NCI-H2171 (cell line): ENCODE measurements at places on chromosomes 13 and 19.

DNA sequence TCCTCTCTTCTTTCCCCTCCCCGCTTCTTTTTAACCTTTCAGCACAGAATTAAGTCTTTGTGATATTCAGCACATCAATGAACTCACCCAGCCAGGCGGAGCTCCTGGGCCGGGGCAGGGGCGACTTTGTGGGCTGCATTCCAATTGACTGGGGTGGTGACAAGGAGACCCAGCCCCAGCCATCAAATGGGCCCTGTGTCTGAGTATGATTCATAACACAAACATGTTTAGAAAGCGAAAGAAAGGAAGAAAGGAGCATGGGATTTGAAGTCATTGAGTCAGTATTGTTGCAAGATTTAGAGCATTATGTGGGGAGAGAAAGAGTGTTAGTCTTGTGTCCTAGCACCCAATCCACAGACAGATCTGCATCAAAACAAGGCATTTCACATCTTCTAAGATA lies 185.3 kb downstream of the LHFPL6 start:
- no peak for DNase-seq

- DNase-seq = no peak
Observed at GRCh38 chr19:35796645-35797542, 15.8 kb downstream of the PRODH2 start.

- DNase-seq = no peak
Observed at GRCh38 chr19:5665781-5666513, 14.4 kb downstream of the MICOS13 start.

- no peak for DNase-seq
Observed at GRCh38 chr19:604355-604754, 14.7 kb downstream of the HCN2 start.

DNA sequence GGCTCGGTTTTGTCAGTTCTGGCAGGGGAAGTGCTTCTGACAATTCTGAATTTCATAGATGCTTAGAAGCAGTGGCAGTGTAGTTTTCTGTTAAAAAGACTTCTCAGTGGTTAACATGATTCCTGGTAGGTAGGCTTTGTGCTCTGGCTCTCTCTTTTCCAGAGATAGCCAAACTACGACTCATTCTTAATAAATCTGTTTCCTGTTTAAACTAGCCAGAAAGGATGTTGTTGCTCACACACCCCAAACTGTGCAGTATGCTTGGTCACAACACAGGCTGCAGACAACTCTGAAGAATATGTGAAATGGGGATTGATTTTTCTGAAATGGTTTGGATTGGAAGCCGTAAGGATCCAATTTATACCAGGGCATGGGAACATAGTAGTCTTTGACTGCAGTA lies 711.5 kb downstream of the PCDH17 start:
- DNase-seq = no peak

- DNase-seq = peak; percentile 71
Observed at GRCh38 chr19:5479958-5480357, 24.7 kb downstream of the ZNRF4 start.

- DNase-seq = no peak
Observed at GRCh38 chr13:39266426-39266825, 228.2 kb downstream of the NHLRC3 start.

DNA sequence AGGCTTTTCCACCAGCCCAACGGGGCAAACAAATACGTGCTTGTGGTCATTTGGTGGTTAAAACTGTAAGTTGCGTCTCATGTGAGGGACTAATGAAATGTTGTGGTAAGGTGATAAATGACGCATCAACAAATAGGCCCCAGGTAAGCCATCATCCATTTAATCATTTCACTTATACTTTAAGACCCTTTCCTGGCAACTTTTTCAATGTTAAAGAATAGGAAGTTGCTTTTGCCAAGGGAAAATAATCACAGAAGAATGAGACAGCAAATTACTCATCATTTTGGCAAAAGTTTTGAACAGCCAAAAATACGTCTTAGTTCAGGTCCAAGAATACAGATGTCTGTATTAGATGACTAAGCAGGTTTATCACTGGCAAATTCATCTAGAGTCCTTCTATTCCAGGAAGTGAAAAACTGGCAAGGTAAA lies 660.4 kb downstream of the SLITRK1 start:
- DNase-seq = no peak

GRCh38 chr19:6048793-6049405 lies 61.4 kb downstream of the RFX2 start:
- DNase-seq = peak; percentile 75

- no peak for DNase-seq
Observed at GRCh38 chr19:46368116-46368515, 21.2 kb downstream of the PPP5C start.

GRCh38 chr13:112246731-112247470 lies 129.3 kb upstream of the SPACA7 start:
- no peak for DNase-seq

DNA sequence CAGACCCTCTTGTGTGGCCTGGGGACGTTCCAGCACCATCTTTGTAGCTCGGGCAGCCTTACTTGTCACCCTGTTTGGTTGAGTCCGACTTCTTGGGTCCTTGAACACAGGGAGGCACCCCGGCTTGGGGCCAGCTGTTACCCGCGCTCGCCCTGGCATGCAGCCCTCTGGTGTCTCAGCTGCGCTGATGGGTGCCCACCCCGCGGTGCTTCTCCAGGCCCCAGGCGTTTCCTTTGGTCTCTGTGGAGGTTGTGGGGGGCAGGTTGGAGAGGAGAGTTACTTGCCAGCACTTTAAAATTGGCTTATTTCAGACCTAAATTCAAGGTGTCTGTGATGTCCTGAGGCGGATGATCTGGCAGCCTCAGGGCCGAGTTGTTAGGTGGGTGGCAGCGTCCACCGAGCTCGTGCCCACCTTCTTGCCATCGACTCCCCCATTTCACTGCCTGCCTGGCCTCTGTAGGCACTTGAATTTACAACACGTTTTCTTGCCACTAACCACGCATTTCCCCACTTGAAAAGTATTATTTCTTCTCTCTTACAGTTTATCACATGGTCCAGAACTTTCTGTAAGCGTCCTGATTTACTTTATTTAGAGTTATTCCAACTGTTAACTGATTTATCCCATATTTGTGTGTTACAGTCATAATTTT lies 16.9 kb downstream of the UBAC2 start:
- no peak for DNase-seq

DNA sequence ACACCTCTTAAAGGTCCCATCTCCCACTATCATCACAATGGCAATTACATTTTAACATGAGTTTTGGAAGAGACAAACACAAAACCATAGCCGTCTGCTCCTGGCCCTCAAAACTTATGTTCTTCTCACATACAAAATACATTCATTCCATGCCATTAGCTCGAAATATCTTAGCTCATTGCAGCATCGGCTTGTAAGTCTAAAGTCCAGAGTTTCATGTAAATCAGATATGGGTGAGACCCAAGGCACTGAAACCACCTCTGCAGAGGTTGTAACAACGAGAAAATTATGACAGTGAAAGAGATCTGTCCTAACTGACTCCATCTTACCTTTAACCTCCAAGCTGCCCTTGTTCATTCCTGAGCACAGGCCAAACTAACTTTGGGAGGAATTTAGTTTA lies 635.0 kb upstream of the SPRY2 start:
- DNase-seq = no peak

DNA sequence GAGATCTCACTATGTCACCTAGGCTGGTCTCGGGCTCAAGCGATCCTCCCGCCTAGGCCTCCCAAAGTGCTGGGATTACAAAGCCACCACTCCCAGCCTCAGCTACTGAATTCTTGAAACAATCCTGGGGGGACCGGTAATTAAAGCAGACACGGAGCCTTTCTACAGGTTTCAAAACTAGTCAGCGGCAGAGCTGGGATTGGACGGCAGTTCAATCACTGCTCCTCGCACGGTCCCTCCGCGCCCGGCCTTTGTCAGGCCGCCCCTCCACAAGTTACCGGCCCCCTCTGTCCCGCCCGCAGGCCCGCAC lies 229 bp downstream of the BORCS8 start:
- no peak for DNase-seq

DNA sequence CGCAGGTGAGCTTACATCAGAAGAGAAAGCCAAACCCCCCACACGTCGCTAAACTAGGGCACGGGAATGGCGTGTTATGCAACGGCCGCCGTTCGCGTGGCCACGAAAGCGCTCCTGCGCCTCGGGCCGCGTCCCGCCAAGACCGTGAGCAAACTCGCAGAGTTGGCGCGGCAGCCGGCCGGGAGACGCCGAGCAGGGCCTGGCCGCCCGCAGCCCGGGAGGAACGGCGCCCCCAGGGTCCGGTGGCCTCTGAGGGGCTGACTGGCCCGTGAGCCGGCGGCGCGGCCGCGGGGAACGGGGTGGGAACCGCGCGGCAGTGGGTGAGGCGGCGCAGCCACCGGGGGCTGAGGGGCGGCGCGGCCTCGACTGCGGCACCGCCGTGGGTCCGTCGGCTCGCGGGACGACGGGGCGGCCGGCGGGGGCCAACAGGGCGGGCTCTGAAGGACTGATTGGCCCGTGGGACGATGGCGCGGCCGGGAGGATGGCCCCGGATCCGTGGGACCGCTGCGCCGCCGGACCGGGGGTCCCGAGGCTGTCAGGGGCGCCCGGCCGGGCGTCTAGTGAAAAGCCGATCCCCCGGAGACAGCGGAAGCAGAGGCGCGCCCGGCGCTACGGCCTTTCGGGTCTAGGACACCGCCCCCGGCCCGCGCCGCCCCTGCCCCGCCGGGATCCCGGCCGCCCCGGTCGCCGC lies 903 bp downstream of the LATS2 start:
- DNase-seq = no peak

GRCh38 chr19:44738603-44739558 lies 9.6 kb upstream of the BCL3 start:
- DNase-seq = no peak

- no peak for DNase-seq
Observed at GRCh38 chr13:67238277-67238859, 8.2 kb upstream of the PCDH9 start.

GRCh38 chr19:48239120-48239519 lies 16.6 kb downstream of the CARD8 start:
- no peak for DNase-seq

DNA sequence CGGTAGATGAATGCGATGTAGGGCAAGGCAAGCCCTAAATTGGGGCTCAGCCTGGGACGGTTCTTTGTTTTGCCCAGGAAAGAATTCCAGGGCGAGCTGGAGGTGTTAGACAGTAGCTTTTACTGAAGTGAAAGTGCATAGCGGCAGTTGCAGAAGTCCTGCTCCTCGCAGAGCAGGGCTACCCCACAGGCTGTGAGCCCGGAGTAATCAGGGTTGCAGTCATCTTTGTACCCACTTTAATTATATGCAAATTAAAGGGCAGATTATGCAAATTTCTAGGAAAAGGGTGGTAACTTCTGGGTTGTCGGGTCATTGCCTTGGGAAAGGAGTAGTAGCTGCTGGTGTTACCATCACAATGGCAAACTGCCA lies 30.5 kb downstream of the VAV1 start:
- no peak for DNase-seq

DNA sequence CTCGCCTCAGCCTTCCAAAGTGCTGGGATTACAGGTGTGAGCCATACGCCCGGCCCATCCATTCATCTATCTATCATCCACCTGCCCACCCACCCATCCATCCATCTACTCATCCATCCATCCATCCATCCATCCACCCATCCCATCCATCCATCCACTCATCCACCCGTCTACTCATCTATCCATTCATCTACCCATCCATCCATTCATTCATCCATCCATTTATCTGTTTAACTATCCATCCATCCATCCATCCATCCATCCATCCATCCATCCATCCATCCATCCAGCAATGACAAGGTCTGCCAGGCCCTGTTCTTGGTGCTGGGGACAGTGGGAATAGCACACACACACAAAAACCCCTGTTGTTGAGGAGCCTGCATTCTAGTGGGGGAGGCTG lies 4.5 kb downstream of the VAV1 start:
- no peak for DNase-seq

GRCh38 chr19:16611121-16611520 lies 16.9 kb downstream of the MED26 start:
- DNase-seq = no peak
